ENCODE measurements at places on chromosomes 16 and 17. TPM values are rescaled to one million over a fixed set of nuclear protein-coding genes. Genes with fewer than 3 reads are reported as not detected.

The GPR179 gene
- polyA plus RNA-seq = 0.01 TPM

The IL21R gene
- polyA plus RNA-seq = 49.9 TPM

The EXOC3L1 gene
- polyA plus RNA-seq = not detected

The DHX58 gene
- polyA plus RNA-seq = 31.6 TPM

The CACNG4 gene
- not detected for polyA plus RNA-seq

The NOG gene
- not detected for polyA plus RNA-seq

The LGALS9 gene
- 203 TPM for polyA plus RNA-seq

The CALB2 gene
- not detected for polyA plus RNA-seq

The RABEP1 gene
- polyA plus RNA-seq = 24.2 TPM

The KRT39 gene
- not detected for polyA plus RNA-seq

The AP2B1 gene
- 29.3 TPM for polyA plus RNA-seq

The CES5A gene
- polyA plus RNA-seq = not detected

The MYL4 gene
- 0.26 TPM for polyA plus RNA-seq

The ABCC12 gene
- not detected for polyA plus RNA-seq

The AMFR gene
- 165 TPM for polyA plus RNA-seq

The TBC1D3I gene
- 0.19 TPM for polyA plus RNA-seq

The ESRP2 gene
- polyA plus RNA-seq = 0.12 TPM

The CD300LB gene
- polyA plus RNA-seq = 0.39 TPM

The KRT33B gene
- polyA plus RNA-seq = not detected

The CEP20 gene
- polyA plus RNA-seq = 12.4 TPM

The PRKCB gene
- polyA plus RNA-seq = 106 TPM

The NEUROD2 gene
- 0.06 TPM for polyA plus RNA-seq

The MGAT5B gene
- polyA plus RNA-seq = 0.15 TPM

The SEZ6L2 gene
- not detected for polyA plus RNA-seq

The TUBG2 gene
- 16.7 TPM for polyA plus RNA-seq

The TAC4 gene
- not detected for polyA plus RNA-seq

The RDM1 gene
- polyA plus RNA-seq = not detected

The LGALS9B gene
- polyA plus RNA-seq = not detected

The CLEC19A gene
- polyA plus RNA-seq = not detected

The CCDC78 gene
- polyA plus RNA-seq = 15.9 TPM

The CFAP119 gene
- polyA plus RNA-seq = 10.4 TPM

The ZDHHC1 gene
- 0.58 TPM for polyA plus RNA-seq

The ITFG1 gene
- polyA plus RNA-seq = 9.3 TPM

Measured in B cell (primary cell).